OCI-M1 (cell line): ENCODE measurements at places on chromosomes 5 and 9.

DNA sequence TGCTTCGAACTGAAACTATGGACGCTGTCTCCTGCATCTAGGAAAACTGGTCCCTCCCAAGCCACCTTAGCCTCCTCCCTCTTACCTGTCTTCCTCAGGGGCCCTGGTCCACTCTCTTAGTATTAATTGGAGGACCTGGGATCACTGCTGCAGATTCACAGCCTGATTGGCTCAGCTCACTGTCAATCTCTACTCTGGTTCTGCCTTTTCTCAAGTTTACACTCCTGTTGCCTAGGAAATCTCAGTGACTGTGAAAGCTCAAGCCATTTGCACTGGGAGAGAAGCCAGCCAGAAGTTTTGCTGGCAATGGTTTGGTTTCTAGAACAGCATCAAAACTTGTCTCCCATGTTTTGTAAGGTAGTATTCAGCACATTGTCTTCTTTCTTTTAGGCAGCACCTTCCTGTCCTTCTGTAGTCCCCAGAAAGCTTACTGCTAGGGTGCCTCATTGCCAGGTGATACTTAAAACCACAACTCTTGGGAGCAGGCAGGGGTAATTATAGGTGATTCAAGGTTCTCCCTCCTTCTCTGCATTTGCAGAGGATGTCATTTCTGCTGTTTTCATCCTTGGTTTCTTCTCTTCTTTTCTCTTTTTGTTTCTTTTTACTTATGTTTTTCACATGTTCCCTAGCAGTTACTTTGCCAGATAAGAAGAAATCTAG is at the start of gene CAPSL:
Gene CAPSL, minus strand, starts transcription at position 55 of the 660 bp plus-strand sequence. CDS start 17,502 bp downstream, outside the sequence.
- peak; percentile 14 for DNase-seq

- no peak for DNase-seq
These were observed 16.3 kb downstream of the BRD3OS start for GRCh38 chr9:134041649-134041962.

- no peak for DNase-seq
These were observed 34.3 kb upstream of the DAB2 start for GRCh38 chr5:39459071-39459470.

DNA sequence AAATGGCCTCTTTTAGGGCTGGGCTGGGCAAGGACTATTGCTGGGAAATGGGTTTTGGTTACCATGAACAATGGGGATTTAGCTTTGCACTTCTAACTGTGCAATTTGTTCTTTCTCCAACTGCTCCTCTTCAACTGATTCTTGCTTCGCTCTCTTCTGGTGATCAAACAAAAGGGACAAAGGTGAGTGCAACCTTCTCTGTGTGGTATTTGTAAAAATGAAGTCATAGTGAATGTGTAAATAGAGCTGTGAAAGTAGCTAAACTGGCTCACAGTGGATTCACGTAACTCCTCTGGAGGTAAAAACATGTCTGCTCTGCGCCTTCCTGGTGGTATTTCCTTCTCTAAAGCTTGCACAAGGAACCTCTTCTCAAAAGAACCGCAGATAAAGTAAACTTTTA is 20.9 kb upstream of the SPINK14 start:
- DNase-seq: no peak

DNA sequence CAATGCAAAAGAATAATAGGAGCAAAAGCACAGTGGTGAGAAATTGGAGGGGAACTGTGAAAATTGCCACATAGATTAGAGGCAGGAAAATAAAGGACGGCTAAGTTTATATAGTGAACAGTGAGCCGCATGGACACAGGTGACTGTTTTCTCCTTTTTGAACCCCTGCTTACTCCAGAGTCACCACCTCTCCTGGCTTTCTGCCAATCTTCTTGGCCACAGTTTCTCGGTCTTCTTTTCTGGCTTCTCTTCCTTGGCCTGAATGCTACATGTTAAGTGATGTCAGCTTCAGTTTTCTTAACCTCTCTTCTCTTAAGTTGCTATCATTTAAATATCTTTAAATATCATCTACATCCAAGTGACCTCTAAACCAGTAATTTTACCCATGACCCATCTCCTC is 47.3 kb upstream of the CDKN2B start:
- no peak for DNase-seq

DNA sequence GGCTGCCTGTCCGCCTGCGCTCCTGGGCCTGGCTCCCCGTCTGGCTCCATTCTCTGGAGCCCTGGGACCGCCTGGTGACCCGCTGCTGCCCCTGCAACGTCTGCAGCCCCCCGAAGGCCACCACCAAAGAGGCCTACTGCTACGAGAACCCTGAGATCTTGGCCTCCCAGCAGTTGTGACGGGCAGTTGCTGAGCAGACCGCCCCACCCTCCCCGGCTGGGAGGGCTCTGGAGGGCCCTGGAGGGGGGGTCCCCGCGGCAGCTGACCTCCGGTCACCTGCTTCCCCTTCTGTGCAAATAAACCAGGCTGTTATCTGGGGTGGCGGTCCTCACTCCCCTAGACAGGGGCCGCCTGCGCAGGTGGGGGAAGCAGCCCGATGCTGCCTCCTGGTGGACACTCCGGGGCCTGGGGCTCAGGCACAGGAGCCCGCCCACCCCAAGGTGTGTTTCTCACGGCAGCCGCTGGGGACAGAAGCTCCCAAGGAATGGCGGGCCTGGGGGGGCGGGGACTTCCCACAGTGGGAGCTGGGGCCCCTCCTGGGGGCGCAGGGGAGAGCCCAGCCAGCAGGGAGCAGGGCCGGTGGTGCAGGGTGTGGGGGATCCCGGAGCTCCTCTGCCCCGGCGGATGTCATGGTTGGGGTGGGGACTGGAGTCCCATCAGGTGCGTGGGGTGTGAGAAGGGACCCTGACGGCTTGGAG is 4.7 kb upstream of the TUBB4B start:
- peak; percentile 92 for DNase-seq

GRCh38 chr9:617445-618085 is 223.9 kb upstream of the DMRT1 start:
- DNase-seq: no peak

DNA sequence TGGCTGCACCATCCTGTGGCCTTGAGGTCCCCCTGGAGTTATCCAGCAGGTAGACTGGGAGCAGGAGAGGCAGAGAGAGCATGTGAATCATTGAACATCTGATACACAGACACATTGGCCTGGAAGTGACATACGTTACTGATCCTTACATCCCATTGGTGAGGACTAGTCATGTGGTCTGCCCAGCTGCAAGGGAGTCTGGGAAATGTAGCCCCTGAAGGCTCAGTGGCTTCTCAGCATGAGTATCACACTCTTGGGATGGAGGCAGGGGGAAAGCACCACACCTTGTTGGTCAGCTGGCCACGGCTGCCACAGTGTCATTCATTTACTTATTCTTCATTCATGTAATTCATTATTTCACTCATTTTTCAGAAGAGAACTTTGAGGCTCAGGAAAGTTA is 13.3 kb upstream of the KCNMB1 start:
- DNase-seq: no peak

DNA sequence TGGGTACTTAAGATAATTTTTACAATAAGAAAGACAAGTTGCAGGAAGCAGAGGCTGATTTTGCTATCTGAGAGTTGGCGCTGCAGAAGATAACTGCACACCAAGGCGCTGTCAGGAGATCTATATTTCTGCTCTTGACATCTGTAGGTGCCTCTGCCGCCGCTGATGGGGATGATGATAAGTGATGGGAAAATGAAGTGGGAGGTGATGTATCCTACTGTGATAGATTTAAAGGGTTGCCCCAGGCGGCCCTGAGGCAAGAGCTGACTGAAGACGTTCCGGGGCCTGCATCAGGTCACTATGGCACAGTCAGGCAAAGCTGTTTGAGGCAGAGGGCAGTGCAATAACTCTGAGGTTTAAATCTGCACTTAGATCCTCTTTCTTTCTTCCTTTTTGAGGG is 78.1 kb downstream of the SNCAIP start:
- DNase-seq: no peak

GRCh38 chr5:137758715-137759306 is 4.6 kb upstream of the HNRNPA0 start:
- no peak for DNase-seq

DNA sequence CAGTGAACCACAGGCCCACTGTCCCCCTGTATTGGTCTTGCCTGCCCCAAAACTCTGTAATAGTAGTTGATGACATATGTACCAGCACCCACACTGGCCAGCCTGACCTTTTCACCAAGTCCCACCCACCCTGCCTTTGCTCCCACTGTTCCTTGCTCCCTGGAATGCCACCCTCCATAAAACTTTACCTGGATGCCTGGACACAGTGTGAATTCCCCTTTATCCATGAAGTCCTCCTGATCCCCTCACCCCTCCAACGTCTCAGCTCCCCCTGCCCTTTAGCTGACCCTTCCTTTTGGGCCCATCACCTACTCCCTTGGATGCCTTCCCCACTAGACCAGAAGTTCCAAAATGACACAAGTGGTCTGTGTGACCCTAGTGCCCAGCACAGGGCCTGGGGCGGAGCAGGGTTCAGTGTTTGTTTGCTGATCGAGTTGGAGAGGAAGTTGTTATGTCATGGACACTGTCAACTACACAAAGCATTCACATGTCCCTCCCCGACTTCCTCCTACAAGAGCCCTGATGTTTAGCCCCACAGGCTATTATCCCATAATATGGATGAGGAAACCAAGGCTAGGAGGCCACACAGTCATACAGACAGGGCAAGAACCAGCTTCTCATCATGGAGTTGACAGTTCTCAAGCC is 16.1 kb downstream of the AMBP start:
- no peak for DNase-seq

DNA sequence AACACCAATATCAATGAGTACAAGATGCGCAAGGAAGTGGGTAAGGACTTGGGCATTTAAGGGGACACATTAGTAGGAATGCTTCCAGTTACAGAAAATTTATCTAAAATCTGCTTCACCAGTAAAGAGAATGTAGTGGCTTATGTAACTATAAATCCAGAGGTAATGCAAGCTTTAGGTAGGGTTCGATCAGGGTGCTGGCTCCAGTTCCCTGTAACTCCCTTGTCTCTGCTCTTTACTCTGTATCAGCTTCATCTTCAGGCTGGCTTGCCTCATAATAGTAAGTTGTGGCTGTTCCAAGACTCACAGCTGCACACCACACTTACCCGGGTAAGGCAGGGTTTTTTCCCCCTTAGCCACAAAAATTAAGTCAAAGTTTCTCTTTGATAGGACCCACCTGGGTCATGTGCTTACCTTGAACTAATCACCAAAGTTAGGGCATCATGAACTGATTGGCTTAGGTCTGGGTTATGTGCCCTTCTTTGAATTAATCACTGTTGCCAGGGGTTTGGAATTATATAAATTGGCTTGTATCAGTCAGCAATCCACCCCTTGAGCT is 35.5 kb downstream of the ARHGEF37 start:
- DNase-seq: no peak

DNA sequence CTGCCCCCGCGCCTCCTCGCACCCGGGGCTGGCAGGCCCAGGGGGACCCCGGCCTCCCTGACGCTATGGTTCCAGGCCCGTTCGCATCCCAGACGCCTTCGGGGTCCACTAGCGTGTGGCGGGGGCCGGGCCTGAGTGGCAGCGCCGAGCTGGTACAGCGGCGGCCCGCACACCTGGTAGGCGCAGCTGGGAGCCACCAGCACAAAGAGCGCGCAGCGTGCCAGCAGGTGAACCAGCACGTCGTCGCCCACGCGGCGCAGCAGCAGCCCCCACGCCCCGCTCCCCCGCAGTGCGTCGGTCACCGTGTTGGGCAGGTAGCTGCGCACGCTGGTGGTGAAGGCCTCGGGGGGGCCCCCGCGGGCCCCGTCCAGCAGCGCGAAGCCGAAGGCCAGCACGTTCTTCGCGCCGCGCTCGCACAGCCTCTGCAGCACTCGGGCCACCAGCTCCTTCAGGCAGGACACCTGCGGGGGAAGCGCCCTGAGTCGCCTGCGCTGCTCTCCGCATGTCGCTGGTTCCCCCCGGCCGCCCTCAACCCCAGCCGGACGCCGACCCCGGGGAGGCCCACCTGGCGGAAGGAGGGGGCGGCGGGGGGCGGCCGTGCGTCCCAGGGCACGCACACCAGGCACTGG is 548 bp downstream of the TERT start:
- DNase-seq: no peak

GRCh38 chr5:137890845-137891244 is 1.6 kb downstream of the PKD2L2 start:
- no peak for DNase-seq

- DNase-seq: peak; percentile 84
These were observed 73.6 kb upstream of the RPS23 start for GRCh38 chr5:82351754-82352145.

- no peak for DNase-seq
These were observed 103.7 kb downstream of the FOXD1 start for GRCh38 chr5:73344835-73345234.

DNA sequence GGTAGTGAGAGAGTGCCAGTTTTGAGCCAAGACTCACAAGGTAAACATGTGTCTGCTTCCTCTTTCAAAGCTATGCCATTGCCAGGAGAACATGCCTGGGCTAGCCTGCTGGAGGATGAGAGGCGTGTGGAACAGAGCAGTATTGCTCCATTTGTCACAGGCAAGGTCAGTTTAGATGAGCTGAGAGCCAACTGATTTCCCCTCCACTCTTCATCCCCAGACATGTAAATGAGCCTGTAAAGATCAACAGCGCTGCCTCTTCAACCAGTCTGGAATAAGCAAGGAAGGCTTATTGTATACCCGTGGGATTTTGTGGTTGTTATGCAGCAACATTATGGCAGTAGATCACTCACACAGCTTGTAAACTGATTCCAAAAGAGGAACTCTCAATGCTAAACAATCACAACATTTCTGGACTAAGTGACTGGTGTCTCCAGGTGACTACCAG is 8.2 kb upstream of the GDNF start:
- no peak for DNase-seq

DNA sequence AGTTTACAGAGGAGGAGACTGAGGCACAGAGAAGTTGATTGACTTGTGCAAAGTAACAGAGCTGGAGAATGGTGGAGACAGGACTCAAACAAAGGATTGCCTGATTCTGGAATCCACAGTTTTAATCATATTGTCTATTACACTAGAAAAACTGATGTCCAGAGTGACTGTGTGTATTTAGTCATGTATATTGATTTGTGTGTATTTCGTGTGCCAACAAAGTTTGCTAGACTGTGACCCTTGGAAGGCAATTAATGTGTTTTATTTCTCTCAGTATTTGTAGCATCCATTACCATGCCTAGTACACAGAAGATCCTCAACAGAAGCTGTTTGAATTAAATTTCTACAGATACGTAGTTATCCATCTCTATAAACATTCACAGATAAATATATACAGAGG is 5.5 kb upstream of the JADE2 start:
- no peak for DNase-seq

GRCh38 chr5:2747363-2748162 is 3.9 kb downstream of the IRX2 start:
- DNase-seq: no peak

- no peak for DNase-seq
These were observed 26.0 kb downstream of the SPRY4 start for GRCh38 chr5:142298789-142299188.

DNA sequence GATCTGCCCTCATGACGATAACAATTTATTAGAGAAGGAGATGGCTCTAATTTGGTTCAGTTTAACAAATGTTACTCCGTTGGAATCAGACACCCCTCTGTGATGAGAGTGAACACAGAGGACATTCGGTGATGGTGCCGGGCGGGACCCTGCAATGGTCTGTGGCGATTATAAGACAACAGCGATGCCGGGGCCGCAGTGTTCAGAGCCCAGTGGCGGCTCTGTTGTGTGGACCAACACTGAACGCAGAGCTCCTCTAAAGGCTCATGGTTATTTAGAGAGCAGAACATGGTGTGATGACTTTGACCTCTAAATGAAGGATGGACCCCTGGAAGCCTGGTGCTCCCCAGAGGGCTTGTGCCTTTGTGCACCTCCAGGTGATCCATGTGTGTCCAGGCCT is 21.2 kb downstream of the UBE2QL1 start:
- DNase-seq: no peak
